ENCODE measurements at places on chromosomes 7 and 10.

- no peak for DNase-seq
Observed at GRCh38 chr7:7100432-7100849, 81.9 kb upstream of the C1GALT1 start.

DNA sequence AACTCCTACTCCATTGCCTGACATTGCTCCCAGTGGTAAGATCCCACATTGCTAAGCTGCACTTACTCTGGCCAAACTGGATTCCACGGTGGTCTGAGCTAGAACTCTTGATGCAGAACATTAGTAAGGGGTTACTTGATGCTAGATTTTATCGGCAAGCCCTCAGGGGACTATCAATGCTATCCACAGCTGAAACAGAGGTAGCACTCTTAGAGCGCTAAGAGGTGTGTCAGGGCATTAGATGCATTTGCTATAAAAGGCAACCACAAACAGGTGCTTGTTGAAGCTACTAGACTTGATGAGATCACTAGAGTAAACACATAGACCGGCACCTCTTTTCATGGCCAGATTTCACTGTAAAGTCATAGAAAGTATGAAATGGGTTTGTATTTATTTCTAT lies 116.3 kb downstream of the MDFIC start:
- DNase-seq: no peak

GRCh38 chr10:75049316-75050148 lies 61.9 kb upstream of the SAMD8 start:
- no peak for DNase-seq

GRCh38 chr7:23207021-23207420 lies 25.2 kb downstream of the NUP42 start:
- DNase-seq: no peak

DNA sequence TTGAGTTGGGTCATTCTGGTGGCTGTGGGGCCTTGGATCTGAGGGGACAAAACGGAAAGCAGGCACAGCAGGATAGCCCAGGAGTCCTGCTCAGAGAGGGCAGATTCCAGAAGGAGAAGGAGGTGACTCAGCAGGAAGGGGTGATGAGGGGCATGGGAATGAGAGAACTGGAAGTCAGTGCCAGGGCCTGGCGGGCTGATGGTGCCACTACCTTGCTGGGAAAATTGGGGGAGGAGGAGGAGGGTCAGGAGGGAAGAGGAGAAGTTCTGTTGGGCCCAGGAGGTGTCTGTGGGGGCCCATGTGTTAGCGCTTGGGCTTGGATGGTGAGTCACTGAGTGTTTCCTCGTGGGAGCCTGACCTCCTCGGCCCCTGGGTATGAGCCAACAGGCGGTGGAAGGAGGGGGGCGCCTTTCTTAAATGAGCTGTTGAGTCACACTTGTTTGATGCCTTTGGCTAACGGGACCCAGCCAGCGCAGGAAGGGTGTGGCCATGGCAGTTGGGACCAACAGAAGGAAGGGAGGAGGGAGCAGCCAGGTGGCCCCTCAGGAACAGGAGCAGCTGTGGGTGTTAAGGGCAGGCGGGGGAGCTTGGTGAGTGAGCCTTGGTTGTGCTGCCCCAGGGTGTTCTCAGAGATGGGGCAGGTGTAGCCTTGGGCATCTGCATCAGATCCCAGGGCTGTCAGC lies 130.0 kb upstream of the BTBD16 start:
- no peak for DNase-seq

DNA sequence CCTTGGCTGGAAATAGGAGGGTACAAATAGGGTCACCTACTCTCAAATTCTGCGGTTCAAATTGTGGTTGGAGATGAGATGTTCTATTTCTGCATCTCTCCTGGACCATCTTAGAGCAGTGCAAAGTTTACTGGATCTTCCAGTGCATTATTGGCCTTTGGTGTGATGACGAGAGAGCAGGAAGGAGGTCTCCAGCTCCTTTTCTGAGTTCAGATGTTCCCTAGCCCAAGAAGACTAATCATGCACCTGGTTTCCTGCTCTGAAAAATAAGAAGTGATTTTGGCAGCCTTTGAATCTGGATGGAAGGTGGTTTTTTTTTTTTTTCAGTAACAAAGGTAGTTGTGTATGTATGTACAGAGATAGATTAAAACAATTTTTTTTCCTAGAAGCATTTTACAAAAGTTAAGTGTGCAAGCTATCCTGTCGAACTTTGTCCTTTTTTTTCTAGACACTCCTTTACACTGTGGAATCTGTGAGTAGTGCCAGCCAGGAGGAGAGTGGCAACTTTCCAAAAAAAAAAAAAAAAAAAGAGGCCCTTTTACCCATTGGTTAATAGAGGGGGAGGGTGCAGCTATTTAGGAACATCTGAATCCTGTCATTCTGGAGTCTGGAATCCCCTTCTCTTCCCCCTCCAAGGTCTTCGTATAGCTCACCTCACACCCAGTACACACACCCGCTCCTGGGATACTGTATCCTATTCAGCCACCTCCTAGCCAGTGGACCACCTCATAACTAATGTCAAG lies 26.3 kb downstream of the PAPSS2 start:
- no peak for DNase-seq

DNA sequence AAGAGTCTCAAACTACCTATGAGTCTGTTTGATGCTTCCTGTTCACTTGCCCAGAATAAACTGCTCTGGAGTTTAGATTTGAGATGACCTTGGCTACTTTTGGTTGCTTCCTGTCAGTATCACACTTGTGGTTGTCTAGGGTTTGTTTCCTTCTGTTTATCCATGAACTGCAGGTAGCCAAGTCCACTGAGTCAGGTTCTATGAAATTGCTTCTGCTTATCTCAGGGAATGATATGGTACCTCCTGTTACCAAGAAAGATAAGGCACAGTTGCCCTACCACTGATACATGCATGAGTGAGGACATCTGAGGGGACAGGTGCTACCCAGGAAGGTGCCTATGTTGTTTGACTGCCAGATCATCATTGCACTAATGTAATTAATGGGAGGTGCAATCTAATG lies 15.8 kb upstream of the EEPD1 start:
- DNase-seq: no peak

DNA sequence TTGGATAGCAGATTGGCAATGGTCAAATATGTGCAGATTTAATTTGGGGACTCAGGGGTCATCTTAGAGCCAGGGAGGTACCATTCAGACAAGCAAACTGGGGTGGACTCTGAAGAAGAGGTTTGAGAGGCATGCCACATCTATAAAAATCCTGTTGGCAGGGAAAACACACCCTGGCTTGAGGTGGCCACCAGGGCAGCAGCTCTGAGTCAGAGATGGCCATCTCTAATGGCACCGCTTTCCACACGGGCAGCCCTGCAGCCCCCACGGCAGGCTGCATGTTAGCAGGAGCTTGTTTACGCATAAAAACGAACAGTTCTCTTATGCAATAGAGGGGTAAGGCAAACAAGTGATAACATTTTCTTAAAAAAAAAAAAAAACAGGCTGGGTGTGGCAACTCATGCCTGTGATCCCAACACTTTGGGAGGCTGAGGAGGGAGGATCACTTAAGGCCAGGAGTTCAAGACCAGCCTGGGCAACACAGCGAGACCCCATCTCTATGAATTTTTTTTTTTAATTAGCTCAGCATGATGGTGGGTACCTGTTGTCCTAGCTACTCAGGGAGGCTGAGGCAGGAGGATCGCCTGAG lies 14.9 kb downstream of the DLG5 start:
- no peak for DNase-seq

DNA sequence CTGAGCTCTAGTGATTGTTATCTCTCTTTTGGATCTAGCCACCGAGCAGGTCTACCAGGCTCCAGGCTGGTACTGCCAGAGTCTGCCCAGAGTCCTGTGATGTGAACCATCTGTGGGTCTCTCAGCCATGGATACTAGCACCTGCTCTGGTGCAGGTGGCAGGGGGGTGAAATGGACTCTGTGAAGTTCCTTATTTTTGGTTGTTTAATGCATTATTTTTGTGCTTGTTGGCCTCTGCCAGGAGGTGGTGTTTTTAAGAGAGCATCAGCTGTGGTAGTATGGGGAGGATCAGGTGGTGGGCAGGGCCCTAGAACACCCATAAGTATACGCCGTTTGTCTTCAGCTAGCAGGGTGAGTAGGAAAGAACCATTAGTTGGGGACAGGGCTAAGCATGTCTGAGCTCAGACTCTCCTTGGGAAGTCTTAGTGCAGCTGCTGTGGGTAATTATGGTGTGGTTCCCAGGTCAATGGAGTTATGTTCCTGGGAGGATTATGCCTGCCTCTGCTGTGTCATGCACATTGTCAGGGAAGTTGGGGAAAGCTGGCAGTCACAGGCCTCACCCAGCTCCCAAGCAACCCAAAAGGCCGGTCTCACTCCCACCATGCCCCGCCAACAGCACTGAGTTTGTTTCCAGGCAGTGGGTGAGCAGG lies 81.8 kb downstream of the NPSR1 start:
- no peak for DNase-seq

DNA sequence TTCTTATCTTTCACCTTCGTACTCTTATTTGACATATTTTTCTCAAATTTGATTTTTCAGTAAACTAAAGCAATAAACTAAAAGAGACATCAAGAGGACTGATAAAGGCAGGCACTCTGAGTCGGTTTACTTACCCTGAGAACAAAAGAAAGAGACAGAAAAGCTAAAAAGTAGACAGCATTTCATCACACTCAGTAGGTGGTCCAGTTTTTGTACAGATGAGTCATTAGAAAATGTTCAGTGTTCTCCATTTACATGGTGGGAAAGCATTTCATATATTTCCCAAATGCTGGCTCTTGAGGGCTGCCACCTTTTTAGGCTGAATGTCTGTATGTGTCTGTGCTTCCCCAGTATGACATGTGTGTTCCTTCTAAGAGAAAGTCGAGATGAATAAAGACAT lies 52.7 kb downstream of the NHLRC2 start:
- no peak for DNase-seq

GRCh38 chr10:28036587-28036986 lies 37.7 kb upstream of the ODAD2 start:
- no peak for DNase-seq

- no peak for DNase-seq
Observed at GRCh38 chr10:103648251-103648635, 154.7 kb downstream of the NEURL1 start.
